Astrocyte (in vitro differentiated cells and primary cell): ENCODE measurements at places on chromosomes 2 and 18. TPM values are rescaled to one million over a fixed set of nuclear protein-coding genes. Genes with fewer than 3 reads are reported as not detected.
A peak's percentile ranks its signal among the peaks of the same experiment; 100 is the strongest.

DNA sequence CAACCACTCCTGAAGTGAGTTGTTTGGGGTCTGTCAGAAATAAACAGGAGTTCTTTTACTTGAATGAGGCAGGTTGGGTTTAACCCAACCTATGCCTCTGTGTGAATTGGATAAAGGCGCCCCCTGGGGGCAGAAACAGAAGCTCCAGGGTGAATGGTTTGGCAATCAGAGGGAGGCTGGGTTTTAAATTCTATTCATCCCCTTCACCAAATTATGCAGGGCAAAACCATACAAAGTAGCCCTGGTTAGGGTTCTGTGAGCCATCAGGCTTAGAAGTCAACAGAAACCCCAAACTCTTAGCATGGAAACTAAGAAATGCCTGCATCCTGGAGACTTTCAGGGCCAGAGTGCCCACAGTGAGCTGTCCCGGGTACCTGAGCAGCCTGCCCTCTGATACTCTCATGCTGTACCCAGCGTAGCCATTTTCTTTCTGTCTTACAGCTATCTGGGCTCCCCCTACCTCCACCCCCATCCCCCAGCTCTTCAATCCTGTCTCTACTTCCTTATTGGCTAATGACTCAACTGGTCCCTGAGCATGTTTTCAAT is 241.5 kb downstream of the ICOS start:
- DNase-seq, result no peak

DNA sequence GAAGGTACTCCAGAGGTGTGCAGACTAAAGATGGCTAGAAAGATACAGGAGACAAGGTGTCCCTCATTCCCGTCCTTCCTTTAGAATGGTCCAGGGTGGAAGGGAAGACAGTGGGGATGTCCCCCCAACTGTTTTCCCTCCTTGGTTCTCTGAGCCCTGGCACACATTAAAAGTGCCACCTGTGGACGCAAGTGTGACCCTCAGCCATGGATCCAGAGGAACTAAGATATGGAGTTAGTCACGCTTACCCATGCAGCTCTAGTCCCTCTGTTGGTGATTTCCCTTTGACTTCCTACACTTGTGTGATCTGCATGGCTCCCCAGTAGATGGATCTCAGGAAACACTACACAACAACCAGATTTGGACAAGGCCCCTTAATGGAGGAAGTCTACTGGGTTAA is 113.1 kb upstream of the SRD5A2 start:
- DNase-seq, result peak; percentile 13

The UGT1A5 gene
- not detected in 2 replicates for total RNA-seq

DNA sequence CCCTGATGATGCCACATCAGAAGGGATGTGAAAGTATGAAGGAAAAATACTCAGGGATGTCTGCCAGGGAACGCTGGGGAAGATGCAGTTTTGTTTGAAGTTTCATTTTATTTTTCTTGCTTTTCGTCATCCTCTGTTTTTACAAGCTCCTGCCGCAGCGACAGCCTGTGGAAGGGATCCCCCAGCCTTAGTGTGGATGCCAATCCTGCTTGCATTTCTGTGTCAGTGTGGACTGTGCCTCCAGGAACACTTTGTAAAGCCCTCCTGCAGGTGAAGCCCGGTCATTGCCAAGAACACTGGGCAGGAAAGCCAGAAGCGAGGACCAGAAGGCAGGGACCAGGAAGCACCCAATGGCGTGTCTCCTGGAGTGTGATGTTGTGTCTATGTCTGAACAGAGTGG is 234.3 kb downstream of the SEPTIN10 start:
- no peak for DNase-seq

- no peak for DNase-seq
Measured at GRCh38 chr2:118269408-118270051, 181.3 kb downstream of the INSIG2 start.

GRCh38 chr2:134314202-134314601 is 60.3 kb downstream of the MGAT5 start:
- DNase-seq, result no peak

GRCh38 chr2:46487667-46488335 is 8.4 kb downstream of the TMEM247 start:
- peak; percentile 67 for DNase-seq

DNA sequence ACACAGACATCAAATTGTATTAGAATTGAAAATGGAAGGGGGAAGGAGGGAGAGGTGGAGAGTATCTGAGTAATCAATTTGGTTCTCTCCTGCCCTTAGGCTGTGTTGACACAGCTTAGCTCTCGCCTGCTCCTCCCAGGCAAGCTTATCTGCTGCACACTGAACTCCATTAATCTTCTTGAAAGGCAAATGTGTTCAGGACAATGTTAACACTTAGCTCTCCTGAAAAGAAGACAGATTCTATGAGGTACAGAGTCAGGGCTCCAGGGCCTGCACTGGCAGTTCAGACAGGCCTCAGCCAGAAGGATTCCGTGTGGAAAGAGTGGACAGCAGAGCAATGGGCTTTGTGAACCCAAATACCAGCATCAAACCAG is 430.0 kb upstream of the TNP1 start:
- DNase-seq, result peak; percentile 91

GRCh38 chr2:143475041-143475776 is 346.0 kb downstream of the ARHGAP15 start:
- DNase-seq, result no peak

GRCh38 chr2:159002462-159003111 is 34.1 kb downstream of the TANC1 start:
- DNase-seq, result no peak

- no peak for DNase-seq
Measured at GRCh38 chr2:121849236-121849635, 93.8 kb downstream of the TSN start.

GRCh38 chr2:209525834-209526281 is 102.0 kb downstream of the MAP2 start:
- peak; percentile 95 for DNase-seq

The PLGLB2 gene
- 3.7 TPM in 2 replicates for total RNA-seq

The ANKRD30B gene
- not detected in 2 replicates for total RNA-seq

The LNPK gene
- total RNA-seq, result 34.8 and 42.4 TPM in 2 replicates

- DNase-seq, result no peak
Measured at GRCh38 chr2:5689750-5690149, 2.4 kb upstream of the SOX11 start.

The SULT1C3 gene
- total RNA-seq, result not detected in 2 replicates

The SLC5A7 gene
- 0.05 TPM in 1 of 2 replicates, not detected in the other for total RNA-seq

The EVA1A gene
- total RNA-seq, result 19.0 and 28.6 TPM in 2 replicates

DNA sequence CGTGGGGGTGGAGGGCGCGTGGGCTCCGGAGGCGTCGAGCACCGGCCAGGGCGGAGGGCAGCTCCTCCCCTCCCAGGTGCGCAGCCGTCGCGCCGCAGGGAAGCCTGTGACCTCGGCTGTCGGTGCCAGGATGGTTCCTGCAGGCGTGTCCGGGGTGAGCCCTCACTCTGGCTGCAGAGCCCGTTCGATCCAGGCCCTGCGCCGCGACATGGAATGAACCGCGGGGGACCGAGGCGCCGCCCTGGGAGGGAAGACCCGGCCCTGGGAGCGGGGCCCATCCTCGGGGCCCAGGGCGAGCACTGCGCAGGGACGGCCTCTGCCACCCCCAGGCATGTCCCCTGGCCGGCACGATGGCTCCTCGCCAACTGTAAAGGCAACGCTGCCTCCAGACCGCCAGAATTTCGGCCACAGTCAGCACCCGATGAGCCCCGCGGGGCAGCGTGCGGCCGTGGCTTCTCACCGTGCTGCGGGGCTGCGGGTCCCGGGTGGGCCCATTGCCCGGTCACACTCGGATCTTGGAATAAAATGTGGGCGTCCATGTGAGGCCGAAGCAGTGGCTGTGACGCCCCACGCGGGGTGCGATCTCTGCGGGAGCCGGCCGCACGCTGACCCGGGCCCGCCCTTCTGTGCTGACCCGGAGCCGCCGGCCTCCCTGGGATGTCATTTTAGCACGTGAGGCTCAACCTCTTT is 26.6 kb downstream of the SALL3 start:
- no peak for DNase-seq

GRCh38 chr2:187126247-187127005 is 277.5 kb upstream of the ZSWIM2 start:
- no peak for DNase-seq

DNA sequence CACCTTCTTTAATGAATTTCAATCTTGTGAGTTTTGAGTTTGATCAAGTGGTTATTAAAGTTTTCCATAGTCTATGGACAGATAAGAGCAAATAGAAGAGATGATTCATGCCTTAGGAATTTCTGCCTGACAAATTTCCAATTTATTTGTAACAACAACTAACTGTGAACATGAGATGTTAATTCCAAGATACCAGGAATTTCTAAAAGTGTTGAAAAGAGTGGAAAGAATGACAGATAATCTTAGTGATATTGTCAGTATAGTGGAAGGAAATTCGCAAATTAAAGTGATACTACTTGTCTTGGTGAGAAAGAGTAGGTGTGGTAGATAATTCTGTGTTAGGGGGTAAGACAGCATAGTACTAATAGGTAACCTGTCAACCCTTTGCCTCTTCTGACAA is 82.4 kb downstream of the AGPS start:
- DNase-seq, result peak; percentile 82

DNA sequence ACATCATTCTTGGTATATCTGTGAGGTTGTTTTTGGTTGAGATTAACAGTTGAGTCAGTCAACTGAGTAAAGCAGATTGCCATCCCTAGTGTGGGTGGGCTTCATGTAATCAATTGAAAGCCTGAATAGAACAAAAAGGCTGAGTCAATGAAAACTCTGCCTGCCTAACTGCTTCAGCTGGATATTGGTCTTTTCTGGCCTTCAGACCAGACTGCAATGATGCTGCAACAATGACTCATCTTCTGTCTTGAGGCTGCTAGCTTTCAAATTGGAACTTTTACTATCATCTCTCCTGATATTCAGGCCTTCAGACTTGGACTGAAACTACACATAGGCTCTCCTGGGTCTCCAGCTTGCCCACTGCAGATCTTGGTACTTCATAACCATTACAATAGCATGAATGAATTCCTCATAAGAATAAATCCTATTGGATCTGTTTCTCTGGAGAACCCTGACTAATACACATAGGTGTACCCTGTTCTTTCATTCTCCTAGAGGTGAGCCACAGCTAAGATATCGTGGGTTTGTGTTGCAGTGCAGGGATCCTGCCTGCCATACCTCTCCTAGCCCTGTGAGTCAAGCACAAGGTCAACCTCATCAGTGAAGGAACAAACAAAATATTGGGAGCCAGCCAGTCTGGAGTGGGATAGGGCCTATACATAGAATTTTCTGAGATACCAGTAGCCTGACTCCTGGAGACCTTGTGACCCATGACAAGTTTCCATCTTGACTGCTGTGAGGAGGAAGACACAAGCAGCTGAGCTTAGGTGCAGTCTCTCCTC is 473.8 kb downstream of the DCC start:
- DNase-seq, result no peak

The SLC11A1 gene
- total RNA-seq, result not detected in 2 replicates

GRCh38 chr2:235636546-235636945 is 142.7 kb downstream of the AGAP1 start:
- no peak for DNase-seq

The MC4R gene
- total RNA-seq, result not detected in 2 replicates

DNA sequence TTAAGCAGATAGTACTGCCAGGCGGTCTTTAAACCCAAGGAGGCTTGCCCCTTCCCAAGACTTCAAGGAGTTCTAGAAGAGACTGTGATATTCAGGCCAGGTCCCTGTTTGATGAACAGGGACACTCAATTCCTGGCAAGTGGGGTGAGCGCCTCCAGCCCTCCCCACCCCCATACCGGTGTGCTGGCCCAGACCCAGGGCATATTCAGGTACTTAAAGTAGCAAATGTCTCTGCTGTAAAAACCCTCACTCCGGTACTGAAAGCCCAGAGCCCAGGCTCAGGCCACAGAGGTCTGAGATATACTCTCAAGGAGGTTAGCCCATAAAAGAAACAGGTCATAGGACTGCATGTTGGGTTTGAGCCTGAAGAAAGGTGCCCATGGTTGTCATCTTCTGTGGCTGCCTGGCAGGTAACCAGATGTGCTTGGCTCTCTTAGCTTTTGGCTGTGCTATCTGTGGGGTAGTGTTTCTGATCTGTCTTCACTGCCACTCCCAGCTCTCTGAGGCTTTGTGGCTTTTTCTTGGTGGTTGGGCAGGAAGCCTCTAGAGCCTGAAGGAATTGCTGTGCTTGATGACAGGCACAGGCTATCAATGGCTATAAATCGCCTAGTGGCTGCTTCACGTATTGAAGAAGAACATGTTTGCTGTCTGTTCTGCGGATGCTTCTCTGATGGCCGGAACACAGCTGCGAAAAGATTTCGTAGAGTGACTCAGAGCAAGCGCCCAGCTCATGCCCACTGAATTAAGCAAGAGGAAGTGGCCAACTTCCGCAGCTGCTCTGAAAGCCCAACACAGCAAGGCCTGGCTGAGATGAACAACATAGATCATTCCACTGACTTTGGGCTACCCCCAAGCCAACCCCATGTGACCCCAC is 63.3 kb upstream of the ALPP start:
- peak; percentile 76 for DNase-seq

DNA sequence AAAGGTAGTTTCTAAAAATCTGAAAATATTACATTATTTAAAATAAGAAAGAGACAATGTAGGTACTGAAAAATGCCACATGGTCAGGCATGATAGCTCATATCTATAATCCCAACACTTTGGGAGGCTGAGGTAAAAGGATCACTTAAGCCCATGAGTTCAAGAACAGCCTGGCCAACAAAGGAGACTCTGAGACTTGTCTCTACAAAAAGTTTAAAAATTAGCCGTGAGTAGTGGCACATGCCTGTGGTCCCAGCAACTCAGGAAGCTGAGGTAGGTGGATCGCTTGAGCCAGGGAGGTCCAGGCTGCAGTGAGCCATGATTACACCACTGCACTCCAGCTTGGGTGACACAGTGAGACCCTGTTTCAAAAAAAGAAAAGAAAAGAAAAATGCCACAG is 21.8 kb downstream of the ATAD2B start:
- DNase-seq, result peak; percentile 65

- no peak for DNase-seq
Measured at GRCh38 chr2:146523196-146523595, 1321.6 kb upstream of the ACVR2A start.

GRCh38 chr2:18752022-18752493 is 162.7 kb upstream of the NT5C1B start:
- no peak for DNase-seq

GRCh38 chr2:12705230-12705629 is 11.5 kb upstream of the TRIB2 start:
- no peak for DNase-seq

GRCh38 chr18:78980777-78981380 is 1.3 kb downstream of the SALL3 start:
- DNase-seq, result no peak

- no peak for DNase-seq
Measured at GRCh38 chr2:2237563-2237962, 93.5 kb downstream of the MYT1L start.

GRCh38 chr18:46718501-46719341 is 38.1 kb downstream of the ST8SIA5 start:
- peak; percentile 88 for DNase-seq

The CYP20A1 gene
- total RNA-seq, result 14.4 and 17.3 TPM in 2 replicates

DNA sequence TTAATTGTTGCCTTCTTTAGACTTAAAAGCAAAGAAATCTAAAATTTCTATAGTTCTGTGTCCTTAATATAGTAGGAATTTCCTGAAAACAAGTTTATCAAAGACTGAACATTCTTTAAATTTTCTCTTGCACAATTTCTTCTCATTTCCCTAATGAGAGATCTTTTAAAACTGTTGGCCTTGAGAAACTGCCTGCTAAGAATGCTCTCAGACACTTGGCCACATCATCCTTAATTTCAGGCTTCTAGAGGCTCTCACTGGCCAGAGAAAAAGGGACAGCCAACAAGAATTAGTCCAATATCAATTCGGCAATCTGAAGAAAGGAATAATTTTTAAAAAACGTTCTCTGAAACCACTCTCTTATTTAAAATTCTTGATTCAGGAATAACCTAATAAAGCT is 167.0 kb upstream of the CREB1 start:
- DNase-seq, result no peak
